SW 1271 (cell line): ENCODE measurements at places on chromosomes 4 and X.

- DNase-seq: no peak
These were observed 76.1 kb downstream of the LRBA start for GRCh38 chr4:150938873-150939499.

GRCh38 chrX:109842611-109843010 lies 109.6 kb upstream of the ACSL4 start:
- no peak for DNase-seq

DNA sequence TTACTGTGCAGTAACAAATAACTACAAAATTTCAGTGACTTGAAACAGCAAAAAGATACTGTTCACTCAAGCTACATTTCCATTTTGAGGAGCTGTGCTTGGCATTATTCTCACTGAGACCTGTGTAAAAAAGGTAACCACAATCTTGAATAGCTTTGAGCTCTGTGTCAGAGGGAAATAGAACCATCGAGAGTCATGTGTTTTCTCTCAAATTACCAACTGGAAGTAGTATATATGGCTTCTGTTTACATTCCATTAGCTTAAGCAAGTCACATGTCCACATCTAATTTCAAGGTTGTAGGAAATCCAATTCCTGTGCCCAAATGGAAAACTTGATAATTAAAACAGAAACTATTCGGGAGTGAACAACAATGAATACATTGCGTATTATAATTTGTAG lies 82.9 kb upstream of the BANK1 start:
- no peak for DNase-seq

DNA sequence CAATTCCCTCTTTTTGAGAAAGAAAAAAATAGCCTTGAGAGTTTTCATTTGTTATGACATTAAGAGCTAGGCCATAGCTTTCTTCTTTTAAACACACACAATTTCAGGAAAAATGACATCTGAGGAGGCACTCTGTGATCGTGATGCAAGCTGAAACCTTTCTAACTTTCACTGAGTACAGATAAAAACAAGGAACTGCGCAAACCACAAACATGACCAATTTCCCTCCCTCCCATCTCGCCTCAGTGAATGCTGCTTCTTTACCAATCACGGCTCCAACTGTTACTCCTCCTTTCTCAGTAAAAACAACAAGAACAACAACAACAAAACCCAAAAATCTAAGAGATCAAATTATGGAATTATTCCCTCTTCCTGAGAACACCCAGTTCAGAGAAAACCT lies 626.8 kb downstream of the TLL1 start:
- DNase-seq: no peak

- DNase-seq: no peak
These were observed 261.8 kb upstream of the EDNRA start for GRCh38 chr4:147219145-147219544.

GRCh38 chrX:110125446-110126162 lies 122.7 kb downstream of the TMEM164 start:
- DNase-seq: no peak

GRCh38 chr4:1222938-1223690 lies 25.8 kb downstream of the CTBP1 start:
- DNase-seq: no peak
